ENCODE measurements at places on chromosomes 11 and 22.

- no peak for DNase-seq
These were observed 1476.5 kb downstream of the TBC1D22A start for GRCh38 chr22:48238966-48239365.

DNA sequence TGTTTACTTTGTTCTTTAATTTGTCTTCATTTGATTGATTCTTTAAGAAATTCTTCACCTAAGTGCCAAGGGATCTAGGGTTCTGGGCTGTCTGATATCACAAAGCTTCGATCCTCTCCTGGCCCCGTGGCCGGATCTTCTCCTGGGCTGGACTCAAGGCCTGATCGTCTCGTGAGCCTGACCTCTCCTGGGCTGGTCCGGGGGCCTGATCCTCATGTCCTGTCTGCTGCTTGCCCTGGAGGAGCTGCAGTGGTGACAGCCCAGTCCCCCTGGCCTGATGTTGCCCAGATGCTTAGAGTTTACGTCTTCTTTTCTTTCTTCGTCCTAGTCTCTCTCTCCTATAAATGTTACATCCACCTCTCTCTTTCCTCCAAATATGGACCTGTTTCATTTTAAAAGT is 3.3 kb downstream of the NADSYN1 start:
- no peak for DNase-seq

DNA sequence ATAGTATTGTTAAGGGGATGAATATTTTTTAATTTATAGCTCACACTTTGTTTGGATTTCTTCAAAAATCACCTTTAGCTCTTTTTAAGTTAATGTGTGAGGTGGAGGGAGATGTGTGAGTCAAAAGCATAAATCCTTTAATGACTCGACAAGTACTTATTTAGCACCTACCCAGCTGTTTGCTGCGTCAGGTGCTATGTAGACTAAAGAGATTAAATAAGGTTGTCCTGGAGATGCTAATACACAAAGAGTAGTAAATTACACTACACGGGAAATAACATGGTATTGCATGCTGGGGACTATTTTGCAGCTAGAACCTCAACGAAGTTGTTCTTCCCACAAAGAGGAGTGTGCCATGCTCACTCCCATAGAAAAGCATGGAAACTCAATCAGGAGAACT is 583.3 kb upstream of the TENM4 start:
- no peak for DNase-seq

GRCh38 chr22:49142296-49142695 is 685.4 kb downstream of the BRD1 start:
- DNase-seq = no peak

DNA sequence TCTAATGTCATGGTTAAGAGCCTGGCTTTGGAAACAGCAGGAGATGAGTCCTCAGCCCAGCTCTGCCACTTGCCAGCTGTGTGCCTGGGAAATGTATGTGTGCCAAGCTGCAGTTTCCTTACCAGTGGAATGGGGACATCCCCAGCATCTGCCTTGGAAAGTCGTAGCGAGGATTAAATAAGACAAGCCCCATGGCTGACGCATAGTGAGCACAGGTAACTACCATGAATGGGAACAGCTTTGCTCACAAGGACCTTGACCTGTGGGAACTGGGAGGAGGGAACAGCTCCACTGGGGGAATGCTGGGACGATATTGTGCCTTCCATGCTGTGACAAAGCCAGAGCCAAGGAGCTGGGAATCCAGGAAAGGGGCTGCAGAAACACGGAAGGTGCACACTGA is 2.6 kb upstream of the DSCAML1 start:
- DNase-seq = no peak

- no peak for DNase-seq
These were observed 12.6 kb upstream of the POU2F3 start for GRCh38 chr11:120227228-120227852.

DNA sequence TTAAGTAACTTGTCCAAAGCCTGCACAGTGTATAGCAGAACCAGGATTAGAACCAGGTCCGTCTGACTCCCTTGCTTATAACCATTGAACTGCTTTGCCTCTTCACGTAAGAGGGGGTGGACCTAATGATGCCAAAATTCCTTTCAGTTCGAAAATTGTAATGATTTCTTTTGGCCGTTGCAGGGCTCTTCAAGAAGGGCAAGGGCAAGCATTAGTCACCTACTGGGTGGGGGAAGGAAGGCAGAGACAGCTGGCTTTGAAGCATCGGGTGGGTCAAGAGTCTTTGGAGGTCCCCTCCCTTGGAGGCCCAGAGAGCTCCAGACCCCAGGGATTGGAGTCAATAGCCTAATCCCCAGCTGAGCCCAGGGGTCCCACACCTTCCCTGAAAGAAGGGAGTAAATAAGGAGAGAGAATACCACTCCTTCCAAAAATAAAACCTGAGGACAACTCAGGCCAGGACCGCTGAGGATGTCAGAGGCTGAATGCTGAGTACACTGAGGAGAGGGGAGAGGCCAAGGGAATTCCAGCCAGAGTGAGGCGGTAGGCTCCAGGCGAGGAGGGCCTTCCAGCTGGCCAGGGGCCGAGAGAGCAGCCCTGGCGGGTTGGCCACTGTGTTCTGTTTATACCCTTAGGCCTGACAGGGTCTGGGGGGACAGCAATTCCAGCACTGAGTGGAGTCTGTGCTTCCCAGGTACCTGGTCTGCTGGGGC is 14.1 kb downstream of the CREB3L1 start:
- no peak for DNase-seq

GRCh38 chr11:119827113-119827512 is 98.1 kb upstream of the NECTIN1 start:
- no peak for DNase-seq

- peak; percentile 91 for DNase-seq
These were observed 56.9 kb upstream of the PRSS23 start for GRCh38 chr11:86743223-86744118.

DNA sequence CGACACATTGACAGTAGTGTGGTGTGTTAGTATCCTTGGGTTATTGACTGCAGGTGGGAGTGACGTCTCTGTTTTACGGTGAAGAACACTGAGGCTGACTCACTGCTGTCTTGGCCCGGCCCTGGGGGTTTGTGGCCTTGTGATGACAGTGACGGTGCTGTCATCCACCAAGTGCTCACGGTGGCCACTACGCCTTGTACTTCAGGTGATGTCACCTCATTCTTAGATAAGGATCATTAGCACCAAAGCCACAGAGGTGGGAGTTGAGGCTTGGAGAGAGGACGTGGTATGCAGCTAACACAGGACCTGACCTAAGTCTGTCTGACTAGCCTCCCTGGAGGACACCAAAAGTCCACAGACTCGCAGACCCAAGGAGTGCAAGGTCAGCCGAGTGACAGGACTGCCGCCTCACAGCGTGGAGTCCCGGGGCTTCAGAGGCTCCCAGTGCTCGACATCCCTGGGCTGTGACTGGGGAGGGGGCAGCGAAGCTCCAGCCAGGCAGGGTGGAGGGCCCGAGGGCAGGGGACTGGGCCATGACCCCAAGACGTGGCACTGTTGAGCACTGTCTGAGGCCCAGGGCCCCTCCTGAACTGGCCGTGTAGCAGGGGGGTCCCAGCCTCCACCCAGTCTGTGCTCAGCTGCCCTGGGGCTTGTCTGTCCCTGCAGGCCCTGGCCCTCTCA is 56.5 kb downstream of the NAT10 start:
- no peak for DNase-seq

DNA sequence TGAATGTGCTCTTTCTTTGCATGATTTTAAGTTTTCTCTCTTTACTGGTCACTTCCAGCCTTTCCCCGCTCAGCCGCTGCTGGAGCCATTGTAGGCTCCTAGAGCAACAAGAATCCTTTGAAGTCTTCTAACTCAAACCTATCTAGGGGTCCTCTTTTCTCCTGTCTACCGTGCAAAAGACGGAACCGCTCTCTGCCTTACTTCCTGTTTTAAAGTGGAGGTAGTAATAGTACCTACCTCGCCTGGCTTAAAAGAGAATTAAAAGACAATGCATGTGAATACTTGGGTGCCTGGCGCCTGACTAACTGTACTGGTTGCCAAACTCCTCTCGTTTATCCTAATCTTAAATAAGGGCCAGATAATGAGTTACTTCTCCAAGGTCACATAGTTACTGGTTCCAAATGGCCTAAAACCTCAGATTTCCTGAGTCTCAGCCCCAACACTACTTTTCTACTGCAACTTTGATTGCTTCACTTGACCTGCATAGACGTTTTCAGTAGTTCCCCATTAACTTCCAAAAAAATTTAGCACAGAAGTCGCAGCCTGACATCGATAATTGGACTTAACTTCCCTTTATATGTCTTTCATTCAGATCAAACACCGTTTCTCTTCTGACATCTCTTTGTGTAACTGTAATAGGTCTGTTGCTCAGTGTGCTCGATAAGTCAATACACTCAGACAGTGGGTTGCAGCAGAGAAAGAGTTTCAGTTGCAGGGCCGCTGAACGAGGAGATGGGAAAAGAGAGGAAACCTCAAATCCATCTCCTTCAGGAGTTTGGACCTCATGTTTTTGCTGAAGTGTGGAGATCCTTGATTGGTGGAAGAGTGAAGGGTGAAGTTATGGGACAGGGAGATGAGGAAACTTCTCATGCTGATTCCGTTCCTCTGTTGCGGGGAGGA is 891 bp downstream of the SAMM50 start:
- DNase-seq = peak; percentile 69

DNA sequence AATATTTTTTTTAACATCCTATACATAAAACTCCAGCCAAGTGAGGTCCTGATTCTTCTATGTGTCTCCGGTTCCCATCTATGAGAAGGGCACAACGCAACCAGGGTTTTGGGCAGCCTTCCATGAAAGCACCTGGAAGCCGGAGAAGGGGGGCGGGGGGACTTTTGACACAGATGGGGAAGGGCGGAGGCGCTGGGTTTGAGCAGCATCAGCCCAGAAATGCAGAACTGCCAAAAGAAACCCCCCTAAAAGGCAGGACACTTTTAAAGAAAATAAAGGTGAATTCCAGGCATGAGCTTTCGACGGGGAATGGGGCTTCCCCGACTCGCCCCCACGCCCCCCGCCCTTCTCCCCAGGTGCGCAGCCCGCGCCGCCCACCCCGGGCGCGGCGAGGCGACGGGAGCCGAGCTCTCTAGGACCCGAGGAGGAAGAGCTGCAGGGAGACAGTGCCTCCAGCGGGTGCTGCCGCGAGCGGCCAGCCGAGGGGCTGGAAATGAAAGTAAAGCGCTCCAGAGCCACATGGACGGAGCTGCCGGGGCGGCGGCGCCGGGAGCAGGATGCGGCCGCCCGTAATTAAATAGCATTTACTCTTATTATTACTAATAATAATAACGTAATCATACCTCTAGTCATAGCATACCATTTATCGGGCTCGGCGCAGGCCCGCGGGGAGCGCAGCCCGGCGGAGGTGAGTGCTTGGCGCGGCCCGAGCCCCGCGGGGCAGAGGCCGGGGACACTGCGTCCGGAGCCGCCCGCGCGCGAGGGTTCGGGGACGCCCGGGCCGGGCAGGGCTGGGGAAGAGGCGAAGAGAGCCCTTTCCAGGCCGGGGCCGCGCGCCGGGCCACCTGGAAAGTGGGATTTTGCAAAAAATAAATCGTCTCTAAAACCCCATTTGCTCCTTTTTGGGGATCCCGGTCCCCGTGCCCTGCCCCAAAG is at the start of gene ZC3H7B:
Gene ZC3H7B (plus strand): TSS at position 441 of the 936 bp plus-strand sequence. CDS start 19,136 bp downstream, outside the sequence.
- peak; percentile 94 for DNase-seq

DNA sequence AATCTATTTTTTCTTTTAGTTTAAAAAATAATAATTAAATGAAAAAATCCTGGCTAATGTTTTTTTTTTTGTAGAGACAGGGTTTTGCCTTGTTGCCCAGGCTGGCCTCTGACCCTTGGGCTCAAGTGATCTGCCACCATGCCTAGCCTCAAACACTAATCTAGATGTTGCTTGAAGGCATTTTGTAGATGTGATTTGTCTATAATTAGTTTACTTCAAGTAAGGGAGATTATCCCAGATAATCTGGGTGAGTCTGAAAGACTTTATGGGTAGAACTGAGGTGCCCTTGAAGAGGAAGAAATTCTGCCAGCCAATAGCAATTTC is 38.6 kb upstream of the RBFOX2 start:
- no peak for DNase-seq

DNA sequence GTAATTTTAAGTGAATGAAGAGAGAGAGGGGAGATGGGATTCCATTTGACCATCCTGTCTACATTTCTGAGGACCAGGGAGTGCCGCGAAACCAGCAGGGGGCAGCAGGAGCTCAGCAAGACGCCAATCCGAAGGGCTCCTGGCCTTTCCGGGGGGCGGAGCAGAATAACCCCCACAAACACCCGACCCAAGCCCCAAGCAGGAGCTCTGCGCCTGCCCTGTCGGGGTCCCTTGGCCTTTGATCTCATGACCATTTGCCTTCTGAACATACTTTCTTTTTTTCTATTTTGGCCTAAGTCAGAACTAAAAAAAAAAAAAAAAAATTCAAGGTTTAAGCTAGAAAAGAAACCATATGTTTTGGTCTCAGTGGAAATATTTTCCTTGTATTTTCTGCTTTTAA is 21.9 kb upstream of the SCN2B start:
- peak; percentile 90 for DNase-seq

GRCh38 chr11:39220501-39221230 is 2238.8 kb downstream of the LRRC4C start:
- no peak for DNase-seq

GRCh38 chr11:5726351-5726750 is 9.9 kb upstream of the OR56B1 start:
- DNase-seq = no peak

Data from hematopoietic multipotent progenitor cell treated with erythropoietin and hydrocortisone succinate and interleukin-3 and kit ligand, for 4 days (in vitro differentiated cells).